Caudate nucleus (tissue), 63 donors: ENCODE measurements at places on chromosomes 16 and 17.
A peak's percentile ranks its signal among the peaks of the same experiment; 100 is the strongest.

- DNase-seq = no peak
Observed at GRCh38 chr17:2157675-2158395, 102.9 kb downstream of the HIC1 start.

DNA sequence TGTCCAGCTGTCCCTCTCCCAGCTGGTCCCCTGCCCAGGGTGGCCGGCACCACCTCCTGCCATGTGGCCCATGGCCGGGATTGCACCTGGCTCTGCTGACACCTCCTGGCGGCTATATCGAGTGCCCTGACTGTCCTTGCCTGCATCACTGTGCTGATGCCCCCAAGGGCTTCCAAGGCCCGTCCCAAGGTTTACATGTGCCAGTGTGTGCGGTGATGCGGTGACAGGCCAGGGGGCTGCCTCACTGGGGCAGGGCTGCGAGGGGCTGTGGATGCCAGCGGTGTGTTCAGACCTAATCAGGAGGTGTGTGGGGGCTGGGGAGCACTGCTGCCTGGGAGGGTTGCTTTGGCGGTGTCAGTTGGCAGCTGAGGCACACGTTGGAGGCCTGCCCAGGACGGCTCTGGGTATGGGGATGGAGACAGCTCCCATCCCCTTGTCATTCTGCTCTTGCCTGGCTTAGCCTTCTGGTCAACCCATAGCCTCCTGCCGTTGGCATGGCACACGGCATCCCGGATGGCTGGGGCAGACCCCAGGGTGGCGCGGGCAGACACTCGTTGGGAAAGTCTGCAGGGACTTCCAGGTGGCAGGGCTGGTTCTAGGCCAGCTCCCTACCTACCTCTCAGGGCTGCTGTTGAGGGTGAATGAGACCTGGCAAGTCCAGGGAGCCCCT is 5.5 kb downstream of the MAP2K3 start:
- no peak for DNase-seq

DNA sequence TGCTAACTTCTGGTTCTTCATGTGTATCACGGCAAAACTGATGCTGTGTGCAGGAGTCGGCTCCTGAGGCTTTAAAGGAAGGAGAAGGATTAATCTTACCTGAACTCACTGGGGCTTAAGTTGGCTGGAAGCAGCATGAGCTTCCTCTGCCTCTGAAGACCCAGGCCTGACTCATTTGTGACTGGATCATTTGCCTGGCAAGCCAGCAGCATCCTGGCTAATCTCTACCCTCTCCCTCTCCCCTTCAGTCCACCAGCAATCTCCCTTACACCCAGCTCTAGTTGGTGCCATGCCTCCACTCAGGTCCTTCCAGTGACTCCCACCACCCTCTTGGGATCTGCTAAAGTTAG is 150.3 kb downstream of the IRX3 start:
- no peak for DNase-seq

GRCh38 chr16:51763072-51763661 is 612.1 kb upstream of the SALL1 start:
- DNase-seq = no peak

DNA sequence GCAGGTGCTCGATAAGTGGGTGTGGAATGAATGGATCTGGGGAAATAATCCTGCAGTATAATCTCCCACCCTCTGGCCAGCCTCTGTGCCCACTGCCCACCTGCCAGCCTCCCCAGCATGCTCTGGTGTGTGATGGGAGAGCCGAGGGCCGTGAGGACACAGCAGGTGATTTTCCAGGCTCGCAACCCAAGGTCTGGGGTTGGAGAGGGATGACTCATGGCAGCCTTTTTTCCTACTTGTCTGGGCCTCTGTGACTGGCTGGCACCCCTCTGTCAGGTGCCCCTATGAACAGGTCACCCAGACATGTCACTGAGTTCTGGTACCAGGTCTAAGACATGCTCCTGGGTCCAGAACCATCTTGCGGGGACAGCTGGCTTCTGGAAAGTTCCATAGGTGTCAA is 385.7 kb upstream of the TNRC6C start:
- no peak for DNase-seq

DNA sequence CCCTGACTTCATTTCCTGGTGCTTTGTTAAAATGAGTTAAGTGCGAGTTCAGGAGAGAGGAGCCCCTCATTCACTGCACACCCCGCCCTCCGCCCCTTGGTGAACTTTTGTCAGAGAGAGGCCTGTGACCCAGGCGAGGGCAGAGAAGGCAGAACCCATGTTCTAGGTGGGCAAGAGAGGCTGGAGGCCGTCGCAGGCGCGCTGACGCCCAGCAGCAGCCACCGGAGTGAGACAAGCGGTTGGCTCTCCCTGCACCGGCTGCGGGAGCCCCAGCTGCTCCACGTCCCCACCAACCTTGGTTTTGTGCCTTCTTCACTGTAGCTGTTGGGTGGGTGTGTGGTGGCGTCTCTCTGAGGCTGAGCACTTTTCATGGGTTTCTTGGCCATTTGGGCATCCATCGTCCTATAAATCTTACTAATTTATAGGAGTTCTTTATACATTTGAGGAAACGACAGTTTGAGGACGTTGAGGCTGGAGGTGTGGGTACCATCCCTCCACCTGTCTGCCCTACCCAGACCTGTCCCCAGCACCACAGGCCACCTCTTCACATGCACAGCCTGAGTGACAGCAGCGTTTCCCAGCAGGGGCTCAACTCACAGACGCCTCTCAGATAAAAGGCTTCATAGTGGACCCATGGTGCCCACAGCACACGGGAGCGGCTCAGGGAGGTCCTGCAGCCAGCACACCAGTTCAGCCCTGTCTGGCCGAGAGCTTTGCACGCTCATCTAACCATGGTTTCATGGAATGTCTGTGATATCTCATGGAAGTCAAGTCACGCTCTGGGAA is 45.2 kb upstream of the CBFA2T3 start:
- DNase-seq = no peak

- no peak for DNase-seq
Observed at GRCh38 chr17:45004388-45004787, 36.3 kb upstream of the C1QL1 start.

DNA sequence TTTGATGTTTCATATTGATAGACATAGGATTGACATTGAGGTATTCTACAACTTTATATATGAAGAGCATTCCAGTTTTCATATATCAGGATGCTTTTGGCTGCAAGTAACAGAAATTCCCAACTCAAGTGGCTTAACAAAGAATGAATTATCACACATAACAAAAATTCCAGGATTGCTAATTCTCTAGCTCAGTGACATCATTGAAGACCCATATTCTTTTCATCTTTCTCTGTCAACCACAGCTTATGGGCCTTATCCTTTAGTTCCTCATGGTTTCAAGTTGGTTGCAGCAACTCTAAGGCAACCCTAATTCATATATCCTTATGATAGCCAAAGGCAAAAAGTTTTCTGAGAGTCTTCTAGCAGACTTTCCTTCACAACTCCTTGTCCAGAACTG is 91.5 kb upstream of the HAS3 start:
- DNase-seq = no peak

DNA sequence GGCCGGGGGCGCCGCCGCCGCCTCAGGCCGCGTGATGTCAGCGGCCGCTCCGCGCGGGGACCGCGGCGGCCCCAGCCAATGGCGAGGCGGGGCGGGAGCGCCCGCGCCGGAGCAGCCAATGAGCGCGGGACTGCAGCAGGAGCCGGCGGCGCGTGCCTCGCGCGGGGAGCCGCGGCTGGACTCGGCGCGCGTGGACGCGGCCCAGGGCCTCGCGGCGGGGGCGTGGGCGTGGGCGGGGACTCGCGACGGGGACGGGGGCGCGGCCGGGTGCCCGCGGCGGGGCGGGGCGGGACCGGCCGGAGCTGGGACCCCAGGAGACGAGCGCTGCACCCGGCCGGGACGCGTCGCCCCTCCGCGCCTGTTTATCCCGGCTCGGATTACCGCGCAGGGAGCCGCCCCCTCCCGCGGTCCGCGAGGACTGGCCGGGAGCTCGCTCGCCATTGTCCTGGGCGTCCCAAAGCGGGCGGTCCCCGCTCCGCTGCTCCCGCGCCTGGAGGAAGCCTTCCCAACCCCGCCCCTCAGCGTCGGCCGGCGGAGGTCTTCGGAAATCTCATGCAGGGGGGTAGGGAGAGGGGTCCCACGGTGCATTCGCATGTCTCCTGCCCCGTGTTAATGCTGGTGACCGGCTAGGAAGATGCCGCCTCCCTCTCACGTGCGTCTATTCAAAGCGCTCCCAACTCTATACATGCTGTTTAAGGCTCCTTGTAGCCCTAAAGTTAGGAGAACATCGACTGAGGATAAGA is at the start of gene RNF157:
Gene RNF157 (minus strand): TSS at position 33 of the 743 bp plus-strand sequence. CDS start 253 bp downstream, outside the sequence.
- DNase-seq = peak; percentile 49

DNA sequence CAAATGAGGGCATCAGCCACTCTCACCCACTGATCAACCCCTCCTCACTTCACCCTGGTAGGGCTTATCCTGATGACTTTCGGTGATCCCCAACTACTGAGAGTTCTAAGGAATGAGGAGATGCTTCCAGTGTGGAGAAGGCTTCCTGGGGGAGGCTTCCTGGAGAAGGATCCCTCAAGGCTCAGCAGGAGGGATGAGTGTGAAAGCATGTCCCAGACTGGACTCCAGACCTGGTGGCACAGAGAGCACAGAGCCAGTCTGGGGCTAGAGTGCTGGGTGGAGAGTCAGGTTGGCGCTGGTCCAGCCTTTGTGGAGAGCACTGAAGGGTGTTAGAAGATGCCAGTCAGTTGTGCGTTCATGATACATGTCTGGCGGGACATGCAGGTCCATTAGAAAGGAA is 53.7 kb downstream of the PLD6 start:
- DNase-seq = no peak

DNA sequence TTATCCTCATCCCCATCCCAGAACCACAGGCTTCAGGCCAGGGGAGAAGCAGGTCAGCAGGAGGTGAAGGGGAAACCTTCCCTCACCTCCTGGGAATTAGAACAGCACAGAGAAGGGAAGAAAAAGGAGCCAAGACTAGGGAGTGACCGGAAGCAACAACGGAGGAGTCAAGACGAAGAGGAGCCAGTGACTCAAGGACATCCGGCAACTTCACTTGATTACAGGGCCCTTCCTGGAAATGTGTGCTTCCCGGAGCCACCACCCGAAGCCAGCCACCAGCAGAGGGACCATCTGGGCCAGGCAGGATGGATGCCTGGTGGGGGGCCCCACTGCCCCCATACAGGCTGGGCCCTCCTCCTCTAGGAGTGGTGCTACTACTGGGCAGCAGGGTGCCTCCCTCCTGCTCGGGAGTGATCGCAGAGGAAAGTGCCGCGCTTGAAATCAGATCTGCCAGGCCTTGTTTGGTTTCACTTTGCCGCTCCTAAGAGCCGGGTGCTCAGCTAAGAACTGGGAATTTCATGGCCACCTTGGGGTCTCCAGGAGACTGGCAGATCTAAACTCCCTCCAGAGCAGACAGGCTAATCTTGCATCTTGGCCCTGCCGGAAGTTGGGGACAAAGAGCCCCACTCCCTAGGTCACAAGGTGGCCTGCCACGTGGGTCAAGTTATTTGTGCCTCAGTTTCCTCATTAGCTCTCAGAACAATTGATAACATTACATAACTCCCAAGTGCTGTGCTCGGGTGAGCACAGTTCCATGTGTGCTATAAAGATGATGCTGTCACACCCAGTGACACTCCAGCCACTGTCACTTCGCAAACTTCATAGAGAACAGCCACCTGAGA is 6.6 kb downstream of the CDC42EP4 start:
- DNase-seq = no peak

DNA sequence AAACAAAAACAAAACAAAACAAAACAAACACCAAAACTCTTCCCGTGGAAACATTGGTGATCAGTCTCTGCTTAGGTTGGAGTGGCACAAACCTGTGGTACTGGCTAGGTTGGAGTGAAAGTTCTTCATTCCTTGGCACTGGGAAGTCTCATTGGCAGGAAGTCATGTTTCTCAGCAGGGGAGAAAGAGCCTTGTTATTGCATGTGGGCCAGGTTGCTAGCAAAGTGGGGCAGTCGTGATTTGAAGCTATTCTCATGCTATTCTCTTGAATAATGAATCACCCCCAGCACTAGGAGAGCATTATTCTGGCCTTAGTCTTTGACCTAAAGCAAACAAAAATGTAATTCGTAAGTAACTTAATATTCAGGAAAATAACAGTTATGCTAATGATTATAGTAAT is 24.3 kb upstream of the B4GALNT2 start:
- DNase-seq = peak; percentile 1

- no peak for DNase-seq
Observed at GRCh38 chr16:27287051-27287811, 18.7 kb upstream of the NSMCE1 start.

- DNase-seq = no peak
Observed at GRCh38 chr16:63720848-63721247, 1401.0 kb downstream of the CDH11 start.

GRCh38 chr16:70656712-70657263 is 10.4 kb downstream of the IL34 start:
- DNase-seq = no peak

DNA sequence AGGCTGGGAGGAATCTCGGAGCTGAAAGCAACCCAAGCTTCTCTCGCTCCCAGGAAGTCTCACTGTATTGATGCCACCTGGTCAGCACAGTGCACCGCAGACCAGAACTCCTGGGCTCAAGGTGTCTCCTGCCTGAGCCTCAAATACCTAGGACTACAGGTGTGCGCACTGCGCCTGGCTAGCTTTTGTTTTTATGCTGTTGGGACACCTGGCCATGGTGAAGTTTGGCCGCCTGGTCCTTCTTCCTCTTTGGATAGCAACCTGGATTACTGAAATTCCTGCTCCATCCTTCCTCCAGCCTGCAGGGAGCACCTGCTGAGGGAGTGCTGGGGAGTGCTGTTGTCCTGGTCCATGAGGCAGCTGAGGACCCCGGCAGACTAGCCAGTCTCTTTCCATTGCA is 56.6 kb downstream of the COTL1 start:
- DNase-seq = no peak

DNA sequence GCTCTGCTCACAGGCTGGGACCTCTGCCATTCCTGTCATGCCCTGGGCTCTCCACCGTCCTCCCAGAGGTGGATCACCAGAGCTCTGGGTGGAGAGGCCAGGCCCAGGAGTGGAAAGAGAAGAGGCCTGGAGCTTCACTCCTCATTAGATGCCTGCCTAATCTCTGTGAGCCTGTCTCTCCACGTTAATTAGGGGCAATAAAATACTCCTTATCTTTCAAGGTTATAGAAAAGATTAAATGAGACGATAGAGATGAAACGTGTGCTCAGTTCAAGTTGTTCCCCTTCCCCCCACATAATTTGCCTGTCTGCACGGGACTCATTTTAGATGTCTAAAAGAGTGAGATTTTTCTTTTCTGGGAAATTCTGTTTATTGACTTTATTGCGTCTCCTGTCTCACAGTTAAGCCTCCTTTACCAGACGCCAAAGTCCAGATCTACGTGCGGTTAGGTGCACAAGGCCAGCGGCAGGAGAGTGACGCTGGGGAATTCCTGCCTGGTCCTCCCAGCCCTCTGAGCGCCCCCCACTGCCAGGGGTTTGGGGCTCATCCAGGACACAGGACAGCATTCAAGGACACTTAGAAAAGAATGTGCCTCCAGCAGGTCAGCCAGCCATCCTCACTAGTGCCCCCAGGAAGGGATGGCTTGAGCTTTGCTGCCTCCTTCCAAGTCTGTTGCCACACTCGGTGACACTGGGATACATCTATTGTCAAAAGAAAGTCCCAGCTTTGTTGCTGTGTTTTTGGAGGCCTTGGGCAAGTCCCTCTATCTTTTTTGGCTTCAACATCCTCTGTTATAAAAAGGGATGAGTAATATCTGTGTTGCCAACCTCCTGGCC is 42.3 kb downstream of the TBX4 start:
- DNase-seq = no peak

- DNase-seq = no peak
Observed at GRCh38 chr17:6374271-6374691, 60.6 kb downstream of the AIPL1 start.
